ENCODE measurements at places on chromosomes 7 and 10.

- no peak for DNase-seq
These were observed 24.0 kb upstream of the DPYSL4 start for GRCh38 chr10:132162590-132163277.

GRCh38 chr7:20152511-20152910, 64.7 kb downstream of the MACC1 start:
- DNase-seq = no peak

DNA sequence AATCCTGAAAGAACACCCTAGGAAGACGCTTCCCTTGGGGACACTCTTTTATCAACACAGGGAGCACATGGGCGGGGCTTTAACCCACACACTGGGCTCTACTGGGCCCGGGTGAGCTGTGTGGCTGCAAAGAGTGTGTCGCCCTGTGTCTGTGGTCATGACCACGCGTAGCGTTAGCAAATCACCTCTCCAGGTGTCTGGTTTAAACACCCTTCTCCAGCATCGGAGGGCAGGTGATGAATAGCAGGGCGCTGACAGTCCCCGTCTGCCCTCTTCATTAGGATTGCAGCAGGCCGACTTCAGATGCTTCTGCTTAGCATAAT, 127.7 kb downstream of the ADARB2 start:
- DNase-seq = no peak

DNA sequence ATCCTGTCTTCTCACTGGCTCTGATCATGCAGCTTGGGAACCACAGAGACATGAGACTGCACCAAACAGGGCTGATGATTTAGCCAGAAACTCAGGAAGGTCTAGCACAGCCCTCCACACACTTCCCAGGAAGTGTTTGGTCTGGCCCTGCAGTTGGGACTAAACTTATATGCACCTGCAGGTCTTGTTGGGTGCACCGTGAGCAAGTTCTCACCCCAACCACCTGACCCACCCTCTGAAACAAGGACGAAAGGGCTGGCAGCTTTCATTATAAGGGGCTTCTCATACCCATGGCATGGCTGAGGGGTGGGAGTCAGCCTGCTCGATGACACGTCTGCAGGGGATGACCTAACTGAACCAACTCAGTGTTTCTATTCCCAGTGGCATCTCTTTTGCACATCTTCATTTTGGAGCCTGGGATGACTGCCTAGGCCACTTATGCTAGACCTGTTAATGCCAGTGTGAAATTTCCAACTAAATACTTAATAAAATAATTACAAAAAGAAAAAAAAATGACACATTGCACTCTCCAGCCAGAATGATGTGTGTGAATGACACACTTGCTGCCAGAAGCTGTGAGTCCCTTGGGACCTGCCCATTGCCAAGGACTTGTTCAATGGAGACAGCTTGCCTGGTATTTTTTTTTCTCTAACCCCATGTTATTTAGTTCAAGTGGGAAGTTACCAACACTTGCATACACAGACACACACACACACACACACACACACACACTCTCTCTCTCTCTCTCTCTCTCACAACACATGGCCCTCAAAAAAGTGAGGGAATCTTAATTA, 102.6 kb downstream of the NEURL1 start:
- DNase-seq = no peak

GRCh38 chr10:124120410-124121061, 27.1 kb upstream of the CHST15 start:
- DNase-seq = no peak

DNA sequence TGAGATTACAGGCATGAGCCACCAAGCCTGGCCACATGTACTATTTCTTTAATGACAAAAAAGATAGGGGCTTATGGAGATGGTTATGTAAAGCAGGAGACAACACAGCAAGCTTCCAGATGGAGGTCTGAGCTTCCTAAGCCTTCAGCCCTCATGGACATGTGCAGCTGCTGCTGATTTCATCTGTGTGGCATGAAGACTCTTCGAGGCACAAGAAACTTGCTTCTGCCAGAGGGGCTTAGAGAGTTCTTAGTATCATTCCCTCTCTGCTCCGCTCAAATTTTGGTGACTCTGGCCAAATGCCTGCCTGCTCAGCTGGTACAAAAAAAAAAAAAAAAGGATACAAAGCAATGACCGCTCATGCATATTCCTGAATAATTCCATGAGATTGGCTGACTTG, 552.5 kb downstream of the TYW1 start:
- DNase-seq = no peak

GRCh38 chr7:149686011-149686410, 87.4 kb downstream of the ZNF467 start:
- DNase-seq = peak; percentile 92

- no peak for DNase-seq
These were observed 71.7 kb downstream of the TMEM178B start for GRCh38 chr7:141145630-141145982.

GRCh38 chr10:12650538-12651298, 301.4 kb downstream of the CAMK1D start:
- no peak for DNase-seq

DNA sequence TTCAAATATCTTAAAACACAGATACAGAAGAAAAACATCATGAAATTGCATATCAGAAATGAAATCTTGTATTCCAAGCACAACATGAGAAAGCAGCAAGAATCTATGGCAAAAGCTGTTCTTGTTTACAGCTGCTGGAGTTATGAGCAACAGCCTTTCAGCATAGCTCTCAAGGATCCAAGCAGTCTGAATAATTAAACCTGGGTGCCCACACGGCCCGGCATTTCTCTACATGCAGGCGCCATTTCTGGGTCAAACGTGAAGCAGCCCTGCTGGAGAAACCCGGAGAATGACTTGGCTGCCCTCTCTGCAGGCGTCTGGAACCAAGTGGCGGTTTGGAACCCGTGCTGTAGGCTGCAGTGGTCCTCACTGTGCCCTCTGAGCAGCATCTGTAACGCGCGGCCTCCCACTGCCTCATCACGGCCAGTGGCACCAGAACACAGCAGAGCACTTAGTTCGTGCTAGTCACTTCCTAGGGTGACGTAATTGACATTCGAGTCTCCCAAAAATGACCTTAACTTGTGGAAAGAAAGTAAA, 213.0 kb downstream of the TCERG1L start:
- no peak for DNase-seq

- DNase-seq = no peak
These were observed 43.6 kb downstream of the MKX start for GRCh38 chr10:27701938-27702537.

DNA sequence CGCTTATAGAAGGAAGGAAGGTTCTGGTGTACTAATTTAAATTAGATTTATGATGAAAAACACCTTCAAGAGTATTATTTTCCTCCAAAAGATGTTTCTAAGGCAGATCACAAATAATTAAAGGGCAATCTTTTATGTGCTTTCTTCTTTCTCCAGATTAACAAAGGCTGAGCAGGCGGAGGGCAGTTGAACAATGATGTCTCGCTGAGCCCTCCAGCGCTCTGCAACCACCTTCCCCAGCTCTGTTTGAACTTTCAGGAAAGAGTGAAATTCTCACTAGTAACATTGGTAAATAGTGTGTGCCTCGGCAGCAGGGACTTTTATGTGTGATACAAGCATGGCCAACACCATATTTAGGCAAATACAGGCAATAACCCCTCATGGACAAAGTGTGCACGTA, 379.1 kb upstream of the MKI67 start:
- no peak for DNase-seq

GRCh38 chr7:25967278-25968204, 184.5 kb upstream of the NFE2L3 start:
- no peak for DNase-seq

GRCh38 chr10:77544617-77545016, 93.0 kb downstream of the KCNMA1 start:
- DNase-seq = no peak

GRCh38 chr10:70918851-70919530, 30.6 kb upstream of the PCBD1 start:
- no peak for DNase-seq

GRCh38 chr7:138890499-138891445, 90.4 kb downstream of the KIAA1549 start:
- peak; percentile 86 for DNase-seq

DNA sequence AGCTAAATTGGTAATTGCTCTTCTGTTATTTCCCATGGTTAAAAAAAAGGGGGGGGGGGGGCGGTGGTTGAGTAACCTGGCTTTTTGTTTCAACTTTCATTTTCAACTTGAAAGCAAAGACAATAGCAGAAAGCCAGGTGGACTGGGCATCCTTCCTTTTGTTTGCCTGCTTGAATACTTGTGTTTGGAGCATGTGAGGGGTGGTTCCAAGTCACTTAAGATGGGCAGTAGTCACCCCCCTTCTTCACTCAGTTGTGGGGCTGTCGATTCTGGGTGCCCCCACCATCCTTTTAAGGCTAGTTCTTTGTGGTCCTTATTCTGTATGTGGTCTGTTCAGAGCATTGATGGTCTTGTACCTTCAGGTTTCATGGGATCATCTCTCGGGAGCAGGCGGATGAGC, 165.6 kb upstream of the PRR15 start:
- DNase-seq = no peak

DNA sequence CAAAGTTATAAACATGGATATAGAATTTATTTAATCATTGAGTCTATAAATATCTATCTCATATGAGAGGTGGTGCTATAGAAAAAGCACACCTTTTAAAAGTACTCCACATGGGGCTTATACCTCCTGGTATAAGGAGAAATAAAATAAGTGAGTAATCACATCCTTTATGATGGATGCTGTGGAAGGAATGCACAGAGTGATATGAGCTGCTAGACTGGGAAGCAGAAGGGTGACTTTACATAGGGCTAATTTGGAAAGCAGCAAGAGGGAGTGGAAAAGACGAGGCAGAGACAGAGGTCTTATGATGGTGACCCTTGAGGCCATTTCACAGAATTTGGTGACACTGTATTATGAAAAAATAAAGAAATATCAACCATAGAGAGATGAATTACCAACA, 59.4 kb upstream of the AHR start:
- DNase-seq = peak; percentile 36

GRCh38 chr7:139730746-139731612, 46.8 kb downstream of the HIPK2 start:
- DNase-seq = peak; percentile 86

DNA sequence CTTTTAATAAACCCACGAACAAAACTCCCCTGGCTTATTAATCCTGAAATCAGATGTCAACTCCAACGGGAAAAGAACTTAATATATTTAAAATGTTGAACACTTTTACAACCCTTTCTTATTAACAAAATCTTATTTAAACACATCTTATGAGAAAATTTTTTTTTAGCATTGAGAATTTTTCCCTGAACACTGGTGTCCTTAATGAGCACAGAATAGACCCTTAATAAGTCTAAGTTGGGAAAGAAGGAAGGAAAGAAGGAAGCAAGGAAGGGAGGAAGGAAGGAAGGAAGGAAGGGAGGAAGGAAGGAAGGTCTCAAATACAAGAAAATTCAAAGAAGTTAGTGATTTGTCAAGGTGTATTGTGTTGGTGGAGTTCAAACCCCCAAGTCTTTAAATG, 129.2 kb upstream of the COL1A2 start:
- DNase-seq = no peak

GRCh38 chr10:96991313-96991841, 159.3 kb downstream of the LCOR start:
- peak; percentile 71 for DNase-seq

DNA sequence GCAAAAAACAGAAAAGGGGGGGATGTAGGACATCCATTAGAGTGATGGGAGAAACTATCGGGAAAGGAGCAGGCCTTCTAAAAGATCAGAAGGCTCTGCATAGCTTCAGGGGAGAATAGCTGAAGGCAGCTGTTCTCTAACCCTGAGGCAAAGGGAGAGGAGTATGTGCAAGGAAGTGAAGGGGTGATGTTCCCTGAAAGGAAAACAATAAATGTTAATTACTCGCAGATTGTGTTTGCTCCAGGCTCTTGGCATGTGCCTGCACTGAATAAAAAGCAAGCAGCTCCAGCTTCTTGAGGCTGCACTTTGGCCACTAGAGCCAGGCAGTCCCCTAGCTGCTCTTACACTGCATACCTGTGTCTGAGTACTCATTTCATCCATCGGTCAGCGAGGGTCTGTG, 14.4 kb upstream of the STARD3NL start:
- DNase-seq = no peak

DNA sequence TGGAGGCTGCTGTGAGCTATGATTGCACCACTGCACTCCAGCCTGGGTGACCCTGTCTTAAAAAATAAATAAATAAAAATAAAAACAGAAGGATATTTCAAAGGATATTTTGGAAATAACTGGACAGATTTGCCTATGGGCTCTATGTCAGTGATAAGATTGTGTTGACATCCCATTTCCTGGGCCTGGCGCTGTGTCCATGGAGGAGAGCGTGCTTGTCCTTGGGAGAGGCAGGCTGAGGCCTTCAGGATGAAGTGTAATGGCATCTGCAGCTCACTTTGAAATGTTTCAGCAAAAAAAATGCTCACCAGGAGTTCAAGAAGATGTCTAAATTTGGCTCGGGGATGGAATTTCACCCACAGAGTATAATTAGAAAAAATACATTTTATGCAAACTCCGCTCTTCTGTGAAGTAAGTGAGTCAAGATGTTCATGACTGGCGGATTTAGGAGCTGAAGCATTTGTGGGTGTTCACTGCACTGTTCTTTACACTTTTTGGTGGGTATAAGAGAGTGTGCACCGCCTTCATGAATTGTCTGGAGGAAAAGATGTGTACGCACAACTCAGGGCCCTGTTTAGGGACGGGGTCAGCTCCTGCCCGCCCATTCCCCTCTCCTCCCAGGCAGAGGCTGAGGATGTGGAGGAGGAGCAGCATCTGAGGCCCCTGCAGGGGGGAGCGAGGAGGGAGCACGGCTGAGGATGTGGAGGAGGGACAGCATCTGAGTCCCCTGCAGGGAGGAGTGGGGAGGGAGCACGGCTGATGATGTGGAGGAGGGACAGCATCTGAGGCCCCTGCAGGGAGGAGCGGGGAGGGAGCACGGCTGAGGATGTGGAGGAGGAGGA, 18.5 kb upstream of the FOXL3 start:
- DNase-seq = no peak

DNA sequence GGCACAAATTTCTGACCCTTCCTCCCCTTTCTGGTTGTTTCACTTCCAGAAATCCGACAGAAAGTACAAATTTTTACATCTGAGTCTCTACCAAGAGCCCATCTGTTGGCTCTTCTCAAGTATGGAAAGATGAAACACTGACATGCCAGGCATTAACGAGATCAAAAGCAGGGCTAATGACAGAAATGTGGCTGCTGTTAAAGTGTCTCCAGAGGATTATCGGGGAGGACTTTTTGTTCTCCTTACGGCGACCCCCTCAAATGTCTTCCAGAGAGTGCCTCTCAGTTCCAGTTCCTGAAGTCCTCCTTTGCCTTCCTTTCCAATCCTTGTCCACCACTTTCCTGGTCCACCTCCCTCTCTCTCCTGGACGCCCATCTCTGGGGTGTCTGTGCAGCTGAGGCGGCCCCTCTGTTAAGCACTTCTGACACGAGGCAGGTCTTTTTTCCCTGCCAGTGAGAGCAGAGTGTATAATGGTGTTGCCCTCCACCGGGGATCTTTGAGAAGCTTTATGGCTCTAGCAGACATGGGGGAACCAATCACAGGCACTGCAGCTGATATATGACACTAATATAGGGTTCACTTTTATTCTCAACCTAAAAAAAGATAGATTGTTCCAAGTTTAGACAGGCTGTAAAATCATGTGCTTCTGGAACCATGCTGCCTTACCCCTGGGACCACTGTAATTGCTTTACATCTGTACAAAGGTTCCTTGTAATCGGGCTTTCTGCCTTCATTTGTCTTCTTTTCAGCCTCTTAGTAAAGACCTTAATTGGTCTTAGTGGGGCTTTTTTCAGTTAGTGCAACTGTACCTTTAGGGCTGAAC, 757.1 kb downstream of the AUTS2 start:
- DNase-seq = no peak

- DNase-seq = peak; percentile 84
These were observed 100.2 kb upstream of the PRSS58 start for GRCh38 chr7:142357953-142358520.

- DNase-seq = peak; percentile 68
These were observed 92.3 kb downstream of the RNF216 start for GRCh38 chr7:5689118-5689517.
